Breast epithelium (tissue), 4 donors: ENCODE measurements at places on chromosomes 11 and 22. TPM values are rescaled to one million over a fixed set of nuclear protein-coding genes. Genes with fewer than 3 reads are reported as not detected.
A peak's percentile ranks its signal among the peaks of the same experiment; 100 is the strongest.

DNA sequence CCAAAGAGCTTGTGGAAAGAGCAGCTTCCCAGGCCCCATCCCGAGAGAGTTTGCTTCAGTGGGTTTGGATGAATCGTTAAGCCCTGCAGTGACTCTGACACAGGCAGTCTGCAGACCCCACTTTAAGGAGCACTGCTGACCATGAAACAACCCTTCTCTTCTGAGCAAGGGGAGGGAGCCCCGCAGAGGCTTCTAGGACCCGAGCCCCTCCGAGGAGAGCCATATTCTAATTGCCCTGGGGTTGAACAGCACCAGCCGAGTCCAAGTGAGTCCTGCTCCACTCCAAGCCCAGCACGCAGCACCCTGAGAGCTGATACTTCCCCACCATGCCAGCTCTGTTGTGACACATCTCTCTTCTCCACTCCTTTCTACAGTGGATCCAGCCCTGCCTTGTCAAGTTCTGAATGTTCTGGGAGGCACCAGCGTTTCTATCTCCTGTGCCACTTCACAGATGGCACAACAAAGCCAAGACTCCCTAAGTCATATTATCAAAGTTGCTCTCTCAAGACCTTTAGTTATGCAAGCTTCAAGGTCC is 10.4 kb downstream of the USP2 start:
- DNase-seq: no peak

GRCh38 chr11:108622341-108622740 is 28.8 kb upstream of the EXPH5 start:
- DNase-seq: no peak

DNA sequence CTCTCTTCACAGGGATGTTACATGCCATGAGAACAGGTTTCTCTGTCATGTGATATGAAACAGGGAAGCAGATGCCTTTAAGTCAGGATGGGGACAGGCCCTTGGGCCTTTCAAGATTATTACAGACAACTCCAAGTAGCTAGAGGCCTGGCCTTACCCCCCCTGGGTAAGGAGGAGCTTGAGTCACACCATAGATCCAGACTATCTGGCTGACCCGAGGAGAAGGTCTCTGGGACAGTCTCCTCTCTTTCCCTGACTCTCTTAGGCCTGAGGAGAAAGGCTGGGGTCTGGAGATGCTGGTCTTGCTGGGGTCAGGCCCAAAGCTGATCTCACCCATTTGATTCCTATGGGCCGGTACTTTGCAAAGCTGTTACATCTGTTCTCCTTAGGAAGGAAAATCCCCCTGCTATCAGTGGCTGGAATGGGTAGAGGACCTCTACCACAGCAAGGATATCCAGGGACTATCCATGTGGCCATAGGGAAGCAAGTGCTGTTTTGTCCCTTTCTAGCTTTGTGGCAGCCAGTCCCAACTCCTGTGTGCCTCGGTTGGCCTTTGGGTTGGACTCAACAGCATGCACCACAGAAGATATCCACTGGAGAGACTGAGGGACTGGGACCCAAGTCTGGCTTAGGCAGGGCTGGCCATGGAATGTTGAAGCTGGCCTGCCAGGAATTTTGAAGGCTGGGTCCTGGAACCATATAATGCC is 25.2 kb downstream of the RELT start:
- no peak for DNase-seq

DNA sequence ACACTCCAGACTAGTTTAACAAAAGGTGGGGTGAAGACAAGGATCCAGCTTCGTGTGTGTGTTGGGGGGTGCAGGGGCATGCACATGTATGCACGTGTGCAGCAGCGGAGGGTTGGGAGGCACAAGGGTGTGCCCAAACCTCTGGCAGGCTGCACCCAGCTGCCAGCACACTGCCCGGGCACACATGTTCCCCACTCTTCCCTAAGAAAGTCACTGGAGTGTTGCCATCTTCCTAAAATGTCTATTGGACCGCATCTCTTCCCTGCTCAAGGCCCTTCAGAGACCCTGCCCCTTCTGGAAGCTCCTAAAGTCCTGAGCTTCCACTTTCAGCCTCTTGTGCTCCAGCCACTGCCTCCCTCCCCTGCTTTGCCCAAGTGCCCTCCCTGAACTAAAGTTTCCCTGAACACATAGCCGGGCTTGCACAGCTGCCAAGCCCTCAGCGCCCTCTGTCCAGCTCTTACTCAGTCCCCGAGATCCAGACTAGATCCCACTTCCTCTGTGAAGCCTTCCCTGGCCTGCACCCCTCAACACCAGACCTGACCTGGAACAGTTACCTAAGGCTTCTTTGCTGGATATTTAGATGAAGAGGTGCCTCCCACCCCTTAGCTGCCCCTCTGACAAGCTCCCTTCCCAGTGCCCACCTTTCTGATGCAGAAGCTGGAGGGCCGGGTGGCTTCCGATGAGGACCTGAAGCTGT is 6.0 kb downstream of the CFL1 start:
- no peak for DNase-seq

GRCh38 chr11:26742966-26743365 is 21.1 kb upstream of the SLC5A12 start:
- no peak for DNase-seq

DNA sequence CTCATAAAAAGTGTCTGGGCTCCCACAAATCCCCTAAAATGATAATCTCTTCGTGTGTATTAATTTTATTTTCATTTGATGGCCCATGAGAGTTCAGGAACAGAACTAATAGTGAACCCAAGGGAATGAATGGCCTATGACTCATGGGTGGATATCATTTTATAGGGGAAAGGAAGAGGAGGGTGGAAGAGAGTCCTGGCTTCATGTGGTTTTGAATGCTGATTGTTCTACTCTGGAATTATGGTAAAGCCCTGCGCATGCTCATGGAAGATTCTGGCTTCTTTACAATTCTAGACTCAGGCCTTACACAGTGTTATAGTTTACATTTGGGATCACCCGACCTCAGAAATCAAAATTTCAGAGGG is 35.2 kb downstream of the MAML2 start:
- DNase-seq: no peak

DNA sequence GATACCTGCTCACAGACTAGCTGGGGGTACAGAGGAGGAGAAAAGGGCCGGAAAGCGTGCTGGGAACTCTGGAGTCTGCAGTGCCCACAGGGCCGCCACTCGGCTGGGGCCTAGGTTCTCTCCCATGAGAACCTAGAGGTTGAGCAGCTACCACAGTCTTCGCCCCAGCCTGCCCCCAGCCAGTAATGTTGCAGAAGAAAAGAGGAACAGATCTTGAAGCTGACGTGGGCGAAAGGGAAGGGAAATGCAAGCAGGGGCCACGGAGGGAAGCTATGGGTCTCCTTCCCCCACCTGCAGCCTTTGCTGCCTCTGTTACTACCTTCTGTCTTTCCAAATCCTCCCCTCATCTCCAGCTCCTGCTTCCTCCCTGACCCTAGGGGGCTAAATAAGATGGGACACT is 28.8 kb upstream of the P2RY2 start:
- peak; percentile 28 for DNase-seq

GRCh38 chr22:29563652-29564460 is 10.3 kb upstream of the THOC5 start:
- no peak for DNase-seq

GRCh38 chr11:19903620-19904069 is 191.0 kb downstream of the NAV2 start:
- peak; percentile 62 for DNase-seq

Gene CCDC81
- 0.96 TPM for total RNA-seq

Gene FAM83F
- 15.5 TPM for total RNA-seq

Gene CST6
- total RNA-seq: 0.59 TPM

Gene RIC3
- total RNA-seq: 24.3 TPM

Gene OR10W1
- total RNA-seq: not detected

Gene PRPF19
- total RNA-seq: 56.0 TPM

Gene PRR33
- not detected for total RNA-seq
